Stimulated activated CD8-positive, alpha-beta memory T cell treated with anti-CD3 and anti-CD28 coated beads, Interleukin-2, amount 100 ng/mL, for 48 hours (primary cell): ENCODE measurements at places on chromosomes 2 and 18.

DNA sequence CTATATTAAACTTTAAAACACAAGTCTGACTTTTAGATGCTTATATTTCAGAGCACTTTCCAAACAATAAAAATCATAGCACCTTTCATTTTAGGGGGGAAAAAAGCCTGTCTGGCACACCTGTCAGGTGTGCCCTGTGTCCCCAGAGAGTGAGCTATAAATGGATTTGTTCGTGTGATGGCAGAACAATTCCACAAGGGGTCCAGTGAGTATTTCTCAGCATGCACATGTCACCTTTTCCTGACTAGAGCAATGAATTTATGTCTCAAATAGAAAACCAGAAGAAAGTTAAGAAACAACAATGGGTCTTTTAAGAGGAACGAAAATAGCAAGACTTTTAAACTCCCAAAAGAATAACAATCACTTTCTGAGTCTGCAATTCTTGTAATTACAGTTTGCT is 55.9 kb downstream of the ACVR1C start:
- no peak for DNase-seq

- no peak for DNase-seq
Measured at GRCh38 chr2:119605096-119605495, 60.8 kb downstream of the CFAP221 start.

- no peak for DNase-seq
Measured at GRCh38 chr18:68735483-68736343, 20.8 kb upstream of the TMX3 start.

- DNase-seq = no peak
Measured at GRCh38 chr18:36402765-36403396, 105.4 kb downstream of the FHOD3 start.

DNA sequence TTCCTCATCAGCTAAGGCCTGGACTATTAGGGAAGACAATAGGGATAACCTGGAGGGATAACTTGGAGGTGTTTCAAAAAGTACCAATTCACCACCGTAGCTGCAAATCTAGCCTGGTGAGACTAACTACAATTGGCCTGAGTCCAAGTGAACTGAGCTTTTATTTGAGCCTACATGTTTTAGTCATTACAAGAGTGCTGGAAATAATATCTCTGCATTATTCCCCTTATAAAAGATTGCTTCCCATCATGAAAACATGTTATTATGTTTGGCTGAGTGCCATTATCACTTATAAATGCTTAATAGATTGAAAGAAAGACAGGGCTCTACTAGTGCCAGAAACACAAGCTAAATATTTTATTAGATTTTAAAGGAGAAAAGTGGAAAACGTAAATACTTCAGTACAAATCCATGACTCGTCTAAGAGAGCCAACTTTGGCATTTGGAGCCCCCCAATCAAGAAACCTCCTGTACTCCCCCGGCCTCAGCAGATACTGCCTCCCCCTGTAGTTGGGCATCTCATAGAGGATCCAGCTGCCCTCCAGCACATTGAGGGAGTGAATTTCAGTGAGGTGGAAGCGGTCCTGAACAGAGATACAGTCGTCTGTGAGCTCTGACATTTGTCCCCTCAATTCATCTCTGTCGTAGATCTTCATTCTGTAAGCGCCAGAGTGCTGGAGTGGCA is 3.6 kb downstream of the CRYGB start:
- no peak for DNase-seq

- DNase-seq = no peak
Measured at GRCh38 chr2:119721904-119722303, 37.8 kb upstream of the PTPN4 start.
